Temporal lobe (tissue), 4 donors: ENCODE measurements at places on chromosomes 7 and 10. TPM values are rescaled to one million over a fixed set of nuclear protein-coding genes. Genes with fewer than 3 reads are reported as not detected.

Gene NKX1-2
- 0.25 TPM for total RNA-seq

Gene GNGT1
- total RNA-seq = not detected

Gene KLF14
- not detected for total RNA-seq

Gene ENKUR
- 3.7 TPM for total RNA-seq

Gene TMEM139
- not detected for total RNA-seq
